Tibial nerve (tissue), 4 donors: ENCODE measurements at places on chromosomes 16 and 17. TPM values are rescaled to one million over a fixed set of nuclear protein-coding genes. Genes with fewer than 3 reads are reported as not detected.

GRCh38 chr16:87679593-87680271 is 77.4 kb downstream of the JPH3 start:
- H3K27me3 ChIP-seq: peaks cover 17% of the 10 kb centered on the region
- H3K27ac ChIP-seq: no peak overlapping the region
- H3K4me3 ChIP-seq: no peak overlapping the region
- no peaks in the 10 kb centered on the region for H3K36me3 ChIP-seq

Gene STH
- not detected for total RNA-seq

Gene LPCAT2
- total RNA-seq: 33.4 TPM

DNA sequence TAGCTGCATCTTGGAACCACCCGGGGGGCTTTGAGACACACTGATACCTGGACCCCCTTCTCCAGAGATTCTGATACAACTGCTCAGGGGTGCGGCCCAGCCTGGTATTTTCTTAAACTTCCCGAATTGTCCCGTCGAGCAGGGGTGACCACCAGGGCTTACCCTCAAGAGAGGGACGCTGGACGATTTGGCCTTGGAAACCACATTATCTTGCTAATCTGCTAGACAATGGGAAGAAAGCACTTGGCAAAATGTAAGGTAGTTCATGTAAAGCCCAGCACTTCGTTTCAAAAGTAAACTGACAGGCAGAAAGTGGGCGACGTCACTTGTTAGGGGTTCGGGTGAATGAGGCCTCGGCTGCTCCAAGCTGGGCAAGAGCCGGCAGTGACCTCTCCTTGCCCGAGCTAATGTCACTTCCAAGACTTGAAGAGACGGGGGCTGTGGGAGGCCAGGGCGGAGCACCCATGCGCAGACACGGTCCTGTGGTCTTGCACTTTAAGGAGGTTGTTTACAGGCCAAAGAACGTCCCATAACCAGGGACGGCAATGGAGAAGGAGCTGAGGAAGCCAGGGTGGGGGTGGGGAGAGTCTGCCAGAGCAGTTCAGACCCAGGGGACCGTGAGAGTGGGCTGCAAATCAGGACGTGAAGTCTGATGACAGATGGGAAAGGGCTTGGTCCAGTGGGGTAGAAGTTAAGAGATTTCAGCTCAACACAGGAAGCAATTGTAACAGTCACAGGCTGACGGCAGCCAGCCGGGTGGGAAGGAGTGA is 152.7 kb upstream of the GSE1 start:
- H3K4me1 ChIP-seq: peaks cover 35% of the 10 kb centered on the region
- H3K4me3 ChIP-seq: no peak overlapping the region
- DNase-seq: no peak

- no peaks in the 10 kb centered on the region for H3K27me3 ChIP-seq
- H3K4me3 ChIP-seq: peak overlapping the region; percentile 46
- H3K27ac ChIP-seq: peak overlapping the region; percentile 71
These were observed 3.4 kb upstream of the HOXB5 start for GRCh38 chr17:48596735-48597527.

DNA sequence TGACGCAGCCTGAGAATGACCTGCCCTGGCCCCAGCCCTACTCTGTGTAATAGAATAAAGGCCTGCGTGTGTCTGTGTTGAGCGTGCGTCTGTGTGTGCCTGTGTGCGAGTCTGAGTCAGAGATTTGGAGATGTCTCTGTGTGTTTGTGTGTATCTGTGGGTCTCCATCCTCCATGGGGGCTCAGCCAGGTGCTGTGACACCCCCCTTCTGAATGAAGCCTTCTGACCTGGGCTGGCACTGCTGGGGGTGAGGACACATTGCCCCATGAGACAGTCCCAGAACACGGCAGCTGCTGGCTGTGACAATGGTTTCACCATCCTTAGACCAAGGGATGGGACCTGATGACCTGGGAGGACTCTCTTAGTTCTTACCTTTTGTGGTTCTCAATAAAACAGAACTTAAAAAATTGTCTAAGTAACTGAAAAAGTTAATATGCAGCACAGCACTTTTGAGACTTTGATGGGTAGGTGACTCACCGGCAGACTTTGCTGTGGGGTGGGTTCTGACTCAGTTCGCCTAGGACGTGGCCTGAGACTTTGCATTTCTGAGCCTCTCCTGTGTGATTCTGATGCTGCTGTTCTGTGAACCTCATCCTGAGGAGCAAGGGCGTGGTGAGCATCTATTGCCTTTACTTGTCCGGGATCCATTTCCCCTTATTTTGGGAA is 5.7 kb downstream of the LAT start:
- no peaks in the 10 kb centered on the region for H3K4me1 ChIP-seq
- no peak overlapping the region for H3K27ac ChIP-seq
- H3K36me3 ChIP-seq: no peaks in the 10 kb centered on the region
- H3K27me3 ChIP-seq: no peaks in the 10 kb centered on the region

GRCh38 chr16:24037335-24037734 is 201.6 kb downstream of the PRKCB start:
- no peaks in the 10 kb centered on the region for H3K36me3 ChIP-seq
- no peak overlapping the region for H3K4me3 ChIP-seq
- no peaks in the 10 kb centered on the region for H3K4me1 ChIP-seq

DNA sequence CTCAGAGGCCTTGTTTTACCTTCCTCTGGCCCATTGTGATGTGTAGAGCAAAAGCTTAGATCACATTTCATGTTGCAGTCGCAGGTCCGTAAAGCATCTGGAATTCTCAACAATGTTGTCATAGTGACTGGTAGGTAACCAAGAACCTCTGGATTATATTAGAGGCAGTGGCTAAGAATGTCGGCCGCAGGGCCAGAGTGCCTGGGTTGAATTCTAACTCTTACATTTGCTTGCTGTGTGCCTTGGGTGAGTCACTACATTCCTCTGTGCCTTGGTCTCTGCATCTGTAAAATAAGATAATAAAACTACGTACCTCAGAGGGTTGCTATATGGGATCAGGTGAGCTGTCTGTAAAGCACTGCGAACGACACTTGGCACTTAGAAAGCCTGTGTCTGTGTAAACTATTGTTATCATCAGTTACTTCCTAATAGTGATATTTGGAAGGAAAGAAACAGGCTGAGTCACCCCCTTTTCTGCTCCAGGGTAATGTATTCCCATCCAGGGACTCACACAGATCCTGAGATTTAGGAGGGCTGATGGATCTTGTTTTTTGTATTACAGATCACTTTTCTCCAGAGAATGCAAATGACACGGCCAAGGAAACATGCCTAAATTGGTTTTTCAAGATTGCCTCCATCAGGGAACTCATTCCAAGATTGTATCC is 52.2 kb downstream of the VPS35L start:
- no peak for DNase-seq
- H3K27me3 ChIP-seq: no peaks in the 10 kb centered on the region
- no peaks in the 10 kb centered on the region for H3K36me3 ChIP-seq
- H3K4me1 ChIP-seq: no peaks in the 10 kb centered on the region

Gene ITGA2B
- total RNA-seq: 3.0 TPM

- H3K4me1 ChIP-seq: peaks cover 24% of the 10 kb centered on the region
- no peak for DNase-seq
- no peaks in the 10 kb centered on the region for H3K27me3 ChIP-seq
- no peaks in the 10 kb centered on the region for H3K36me3 ChIP-seq
These were observed 1.2 kb upstream of the MGAT5B start for GRCh38 chr17:76866774-76867577.

Gene HID1
- 9.9 TPM for total RNA-seq

GRCh38 chr17:2580661-2581060 is 12.8 kb upstream of the PAFAH1B1 start:
- no peaks in the 10 kb centered on the region for H3K36me3 ChIP-seq
- H3K4me3 ChIP-seq: no peak overlapping the region
- no peaks in the 10 kb centered on the region for H3K4me1 ChIP-seq

Gene GRB7
- 0.30 TPM for total RNA-seq

Gene XYLT1
- 14.9 TPM for total RNA-seq

GRCh38 chr17:3848229-3848835 is 2.3 kb upstream of the NCBP3 start:
- H3K27me3 ChIP-seq: peaks cover 4% of the 10 kb centered on the region
- H3K36me3 ChIP-seq: peaks cover 8% of the 10 kb centered on the region
- no peak for DNase-seq
- no peak overlapping the region for H3K4me3 ChIP-seq
- no peak overlapping the region for H3K27ac ChIP-seq

DNA sequence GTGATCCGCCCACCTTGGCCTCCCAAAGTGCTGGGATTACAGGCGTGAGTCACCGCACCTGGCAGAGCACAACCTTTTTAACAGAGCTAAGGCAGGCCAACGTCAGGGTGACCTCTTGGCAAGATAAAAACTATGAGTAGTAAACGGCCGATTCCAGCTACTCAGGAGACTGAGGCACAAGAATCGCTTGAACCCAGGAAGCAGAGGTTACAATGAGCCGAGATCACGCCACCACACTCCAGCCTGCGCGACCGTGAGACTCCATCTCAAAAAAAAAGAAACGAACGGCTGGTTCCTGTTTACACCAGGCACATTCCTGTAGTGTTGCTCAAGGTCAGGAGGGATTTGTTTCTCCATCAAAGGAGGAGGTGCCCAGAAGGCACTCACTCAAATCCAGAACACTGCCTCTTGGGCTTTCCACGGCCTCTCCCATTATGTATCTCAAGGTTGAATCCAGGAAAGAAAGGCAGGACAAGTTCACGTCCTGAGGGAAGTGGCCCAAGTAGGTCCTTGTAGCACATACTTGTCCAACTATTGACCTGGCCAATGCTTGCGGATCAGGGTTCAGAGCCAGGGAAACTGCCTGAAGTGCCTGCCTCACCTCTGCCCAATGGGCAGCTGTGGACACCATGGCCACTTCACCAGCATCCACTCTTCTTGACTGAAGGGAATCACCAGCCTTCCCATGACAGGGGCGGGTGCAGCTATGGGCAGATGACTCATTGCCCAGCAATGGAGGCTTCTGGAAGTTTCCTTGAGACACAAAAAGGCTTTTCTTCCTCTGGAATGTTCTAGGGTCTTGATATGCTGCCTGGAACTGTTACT is 13.5 kb downstream of the KNOP1 start:
- DNase-seq: no peak
- H3K4me1 ChIP-seq: no peaks in the 10 kb centered on the region

Gene B4GALNT2
- total RNA-seq: not detected

- no peak overlapping the region for H3K4me3 ChIP-seq
- H3K4me1 ChIP-seq: no peaks in the 10 kb centered on the region
- no peak for DNase-seq
- no peak overlapping the region for H3K27ac ChIP-seq
- peaks cover 45% of the 10 kb centered on the region for H3K36me3 ChIP-seq
- no peaks in the 10 kb centered on the region for H3K27me3 ChIP-seq
These were observed 27.0 kb downstream of the POLR3E start for GRCh38 chr16:22323959-22324786.

DNA sequence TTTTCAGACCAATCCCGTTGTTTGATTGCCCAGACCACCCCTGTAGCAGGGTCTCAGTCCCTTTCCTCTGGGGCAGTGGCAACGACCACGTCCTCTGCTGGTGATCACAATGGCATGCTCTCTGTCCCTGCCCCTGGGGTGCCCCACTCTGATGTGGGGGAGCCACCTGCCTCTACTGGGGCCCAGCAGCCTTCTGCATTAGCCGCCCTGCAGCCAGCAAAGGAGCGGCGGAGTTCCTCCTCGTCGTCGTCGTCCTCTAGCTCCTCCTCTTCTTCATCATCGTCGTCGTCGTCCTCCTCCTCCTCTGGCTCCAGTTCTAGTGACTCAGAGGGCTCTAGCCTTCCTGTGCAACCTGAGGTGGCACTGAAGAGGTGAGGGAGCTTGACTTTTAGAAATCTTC is 9.2 kb downstream of the ELOB start:
- DNase-seq: no peak
- H3K36me3 ChIP-seq: peaks cover 77% of the 10 kb centered on the region
- no peak overlapping the region for H3K4me3 ChIP-seq
- peak overlapping the region; percentile 100 for H3K27ac ChIP-seq
- peaks cover 8% of the 10 kb centered on the region for H3K4me1 ChIP-seq

GRCh38 chr17:81870131-81870980 is 781 bp downstream of the ARHGDIA start:
- DNase-seq: no peak
- peak overlapping the region; percentile 97 for H3K4me3 ChIP-seq
- H3K27ac ChIP-seq: peak overlapping the region; percentile 88
- no peaks in the 10 kb centered on the region for H3K36me3 ChIP-seq
- peaks cover 27% of the 10 kb centered on the region for H3K4me1 ChIP-seq

- H3K4me1 ChIP-seq: peaks cover 3% of the 10 kb centered on the region
- H3K27ac ChIP-seq: peak overlapping the region; percentile 22
- DNase-seq: no peak
- peaks cover 44% of the 10 kb centered on the region for H3K36me3 ChIP-seq
- no peak overlapping the region for H3K4me3 ChIP-seq
These were observed 30.9 kb upstream of the SLC25A19 start for GRCh38 chr17:75319904-75320691.

Gene C1QL1
- 24.3 TPM for total RNA-seq

- H3K27me3 ChIP-seq: no peaks in the 10 kb centered on the region
- H3K4me3 ChIP-seq: no peak overlapping the region
- no peak for DNase-seq
- H3K27ac ChIP-seq: no peak overlapping the region
- H3K4me1 ChIP-seq: peaks cover 10% of the 10 kb centered on the region
- H3K36me3 ChIP-seq: no peaks in the 10 kb centered on the region
These were observed 17.1 kb downstream of the PHB1 start for GRCh38 chr17:49397586-49397985.

DNA sequence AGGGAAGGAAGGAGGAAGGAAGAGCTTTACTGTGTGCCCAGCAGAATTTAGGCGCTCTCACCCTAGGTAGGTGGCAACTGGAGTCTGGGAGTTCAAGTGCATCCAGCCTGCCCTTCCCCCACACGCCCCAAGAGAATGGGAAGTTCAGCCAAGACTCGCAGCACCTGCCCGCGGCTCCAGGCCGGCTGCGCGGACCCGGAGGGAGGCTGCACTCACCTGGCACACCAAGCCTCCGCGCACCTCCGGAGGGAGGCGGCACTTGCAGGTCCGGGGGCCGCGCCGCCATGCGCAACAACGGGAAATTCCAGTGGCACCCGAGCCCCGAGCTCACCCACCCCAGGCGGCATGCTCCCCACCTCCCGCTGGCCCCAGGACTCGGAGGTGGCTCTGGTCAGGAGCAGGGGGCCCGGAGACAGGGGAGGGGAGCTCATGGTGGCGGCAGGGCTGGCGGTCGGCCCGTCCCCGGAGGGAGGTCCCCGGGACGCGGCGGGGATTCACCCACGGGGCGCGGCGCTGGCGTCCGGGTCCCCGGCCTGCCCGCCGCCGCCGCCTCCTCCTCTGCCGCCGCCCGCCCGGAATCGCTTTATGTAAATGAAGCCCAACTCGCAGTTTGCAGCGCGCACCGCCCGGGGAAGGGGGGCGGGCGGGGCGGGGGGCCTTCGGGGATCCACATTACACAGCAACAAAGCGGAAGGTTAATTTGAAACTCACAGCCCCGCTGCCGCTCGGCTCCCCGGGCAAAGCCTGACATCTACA is at the start of gene ZFHX3:
Gene ZFHX3 (minus strand): TSS at position 593 of the 756 bp plus-strand sequence. CDS start 87,983 bp downstream, outside the sequence.
- no peaks in the 10 kb centered on the region for H3K27me3 ChIP-seq
- DNase-seq: peak; percentile 65
- H3K4me3 ChIP-seq: peak within 1 kb of the TSS; percentile 71
- H3K4me1 ChIP-seq: peaks cover 87% of the 10 kb centered on the region
- no peaks in the 10 kb centered on the region for H3K36me3 ChIP-seq

Gene CCL1
- total RNA-seq: not detected
